Activated CD4-positive, alpha-beta T cell treated with anti-CD3 and anti-CD28 coated beads, Interleukin-2, amount 10 ng/mL, durations not matched to agents 7 days and 5 days (primary cell): ENCODE measurements at places on chromosomes 4 and X. TPM values are rescaled to one million over a fixed set of nuclear protein-coding genes. Genes with fewer than 3 reads are reported as not detected.

- DNase-seq, result no peak
These were observed 220.2 kb upstream of the UGT8 start for GRCh38 chr4:114378305-114378903.

- DNase-seq, result no peak
These were observed 1.5 kb downstream of the PGRMC1 start for GRCh38 chrX:119237562-119237942.

- DNase-seq, result no peak
These were observed 445.2 kb downstream of the GRXCR1 start for GRCh38 chr4:43337707-43338106.

OPRPN gene
- not detected for total RNA-seq
